RPMI7951 (cell line): ENCODE measurements at places on chromosomes 3 and 15. TPM values are rescaled to one million over a fixed set of nuclear protein-coding genes. Genes with fewer than 3 reads are reported as not detected.

GRCh38 chr3:67048715-67049074, 50.6 kb downstream of the KBTBD8 start:
- DNase-seq, result no peak

The ADCY5 gene
- total RNA-seq, result 0.10 TPM in 1 of 2 replicates, not detected in the other

DNA sequence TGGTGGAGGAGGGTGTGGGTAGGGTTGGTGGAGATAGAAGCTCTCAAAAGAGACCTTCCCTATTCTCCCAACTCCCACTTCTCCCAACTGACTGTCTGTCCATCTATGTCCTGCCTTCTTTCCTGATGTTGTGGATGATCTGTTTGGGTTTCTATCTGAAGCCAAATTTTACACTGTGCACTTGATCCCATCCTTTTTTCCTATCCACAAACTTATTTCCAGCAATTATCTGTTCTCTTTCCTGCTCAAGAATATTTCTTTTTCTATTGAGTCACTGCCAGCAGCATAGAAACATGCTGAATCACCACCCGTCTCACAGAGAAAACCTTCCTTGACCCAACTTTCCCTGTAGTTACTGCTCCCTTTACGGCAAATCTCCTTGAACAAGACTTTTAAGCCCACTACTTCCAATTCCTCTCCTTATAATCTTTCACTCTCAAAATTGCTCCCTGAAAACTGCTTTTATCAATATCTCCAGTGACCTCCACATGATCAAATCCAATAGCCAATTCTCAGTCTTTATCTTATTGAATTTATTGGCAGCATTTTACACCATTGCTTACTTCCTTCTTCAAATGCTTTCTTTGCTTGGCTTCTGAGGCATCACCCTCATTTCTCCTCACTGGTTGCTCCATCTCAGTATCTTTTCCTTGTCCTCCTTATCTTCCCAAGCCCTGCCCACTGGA, 141.2 kb upstream of the SLC7A14 start:
- peak; percentile 90 for DNase-seq

The CKMT1A gene
- 0.24 TPM in 1 of 2 replicates, not detected in the other for total RNA-seq

DNA sequence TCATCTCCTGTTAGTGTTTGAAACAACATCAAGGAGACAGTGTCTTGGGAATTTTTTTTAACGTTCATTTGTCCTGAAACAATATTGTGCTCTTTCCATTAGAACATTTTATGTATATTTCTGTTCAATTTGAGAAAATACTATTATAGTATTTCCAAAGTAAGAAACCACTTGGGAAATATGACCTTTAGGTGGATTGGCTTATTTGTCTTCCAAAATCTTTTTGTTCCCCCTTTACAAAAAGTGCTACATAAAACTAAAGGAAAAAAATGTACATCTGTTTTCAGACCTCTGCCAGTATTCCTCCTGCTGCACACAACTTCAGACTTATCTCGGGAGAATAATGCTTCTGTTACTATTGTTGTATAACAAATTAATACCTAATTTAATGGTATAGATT, 165.9 kb upstream of the AGTR1 start:
- no peak for DNase-seq

- DNase-seq, result peak; percentile 15
Observed at GRCh38 chr3:33067484-33067883, 29.5 kb downstream of the GLB1 start.

The GATM gene
- 0.68 and 1.4 TPM in 2 replicates for total RNA-seq

The PATL2 gene
- 0.20 and 1.1 TPM in 2 replicates for total RNA-seq

DNA sequence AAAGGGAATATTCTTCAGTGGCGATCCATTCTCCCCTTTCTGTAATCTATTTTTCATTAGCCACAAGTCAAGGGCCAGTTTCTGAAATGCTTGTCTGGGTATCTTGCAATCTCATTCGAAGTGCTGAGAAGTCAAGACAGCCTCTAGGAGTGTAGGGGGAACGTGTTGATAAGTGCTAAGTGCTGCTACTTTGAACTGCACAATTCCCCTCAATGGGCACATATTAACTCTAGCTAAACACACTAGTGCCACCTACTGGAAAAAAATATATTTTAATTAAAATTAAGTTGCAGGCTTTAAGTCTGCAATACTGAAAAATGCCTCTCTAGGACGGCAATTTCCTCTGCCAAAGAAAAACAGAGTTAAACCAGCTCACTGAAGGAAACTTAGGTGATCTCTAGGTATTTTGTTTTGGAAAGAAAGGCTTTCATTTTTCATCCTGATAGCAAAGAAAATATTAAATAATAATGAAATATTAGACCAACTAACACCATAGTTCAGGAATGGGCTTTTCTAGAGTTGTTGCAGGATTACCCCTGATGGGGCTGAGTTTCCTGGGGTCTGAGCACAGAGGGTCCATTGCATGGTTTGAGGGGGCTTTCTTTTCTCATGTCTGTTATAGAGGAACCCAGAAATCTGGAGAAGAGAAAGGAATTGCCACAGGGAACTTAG, 181.9 kb upstream of the KBTBD8 start:
- peak; percentile 67 for DNase-seq

DNA sequence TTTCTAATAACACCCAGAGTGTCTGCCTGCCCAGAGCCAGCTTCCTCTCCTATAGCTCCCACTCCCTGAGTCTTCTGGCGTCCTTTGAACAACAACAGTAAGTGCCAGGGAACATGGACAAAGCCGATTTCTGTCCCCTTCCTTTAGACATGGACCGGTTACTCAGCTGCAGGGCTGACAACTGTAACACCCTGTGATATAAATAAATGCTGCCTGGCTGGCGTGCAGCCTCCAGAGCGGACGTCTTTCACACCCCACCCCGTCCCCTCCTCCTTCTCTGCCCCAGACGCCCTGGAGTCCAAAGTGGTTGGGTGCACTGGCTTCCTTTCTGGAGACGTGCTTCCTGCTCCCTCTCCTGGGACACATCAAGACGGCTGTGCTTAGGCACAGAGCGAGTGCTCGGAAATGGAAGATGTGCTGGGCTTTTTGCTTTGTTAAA, 281.9 kb upstream of the LRRFIP2 start:
- peak; percentile 52 for DNase-seq

The GCNT3 gene
- not detected in 2 replicates for total RNA-seq

GRCh38 chr15:73891328-73892315, 18.3 kb downstream of the TBC1D21 start:
- no peak for DNase-seq

- no peak for DNase-seq
Observed at GRCh38 chr3:25040748-25041147, 387.3 kb upstream of the RARB start.

GRCh38 chr15:74624020-74624602, 8.5 kb downstream of the CLK3 start:
- DNase-seq, result no peak

DNA sequence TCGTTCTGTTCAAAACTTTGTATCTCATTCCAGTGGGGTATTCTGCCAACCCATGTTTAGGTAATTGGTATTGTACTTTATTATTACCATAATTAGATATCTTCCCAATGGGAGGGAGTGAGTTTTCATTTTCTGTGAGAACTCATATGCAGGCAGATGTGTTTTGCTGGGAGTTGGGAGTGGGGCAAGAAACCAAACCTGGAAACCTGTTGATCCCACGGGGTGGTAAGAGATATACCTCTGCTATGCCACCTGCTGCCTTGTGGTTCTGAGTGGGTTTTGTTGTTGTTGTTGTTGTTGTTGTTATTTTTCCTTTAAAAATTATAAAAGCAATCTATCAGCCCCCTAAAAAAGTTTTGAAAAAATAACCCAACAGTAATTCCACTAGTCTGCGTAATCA, 32.1 kb downstream of the ZNF592 start:
- no peak for DNase-seq

- peak; percentile 74 for DNase-seq
Observed at GRCh38 chr15:73700041-73700842, 16.1 kb downstream of the CD276 start.

- DNase-seq, result no peak
Observed at GRCh38 chr3:106212665-106213222, 343.9 kb upstream of the CBLB start.

GRCh38 chr3:49799761-49800160, at the start of gene CDHR4:
Gene CDHR4 (minus strand): TSS chr3:49799873. CDS start chr3:49799812, 61 bp downstream.
- DNase-seq, result peak; percentile 75

The SNTN gene
- total RNA-seq, result not detected in 2 replicates

GRCh38 chr3:122730240-122730639, 49.6 kb downstream of the PARP14 start:
- no peak for DNase-seq

DNA sequence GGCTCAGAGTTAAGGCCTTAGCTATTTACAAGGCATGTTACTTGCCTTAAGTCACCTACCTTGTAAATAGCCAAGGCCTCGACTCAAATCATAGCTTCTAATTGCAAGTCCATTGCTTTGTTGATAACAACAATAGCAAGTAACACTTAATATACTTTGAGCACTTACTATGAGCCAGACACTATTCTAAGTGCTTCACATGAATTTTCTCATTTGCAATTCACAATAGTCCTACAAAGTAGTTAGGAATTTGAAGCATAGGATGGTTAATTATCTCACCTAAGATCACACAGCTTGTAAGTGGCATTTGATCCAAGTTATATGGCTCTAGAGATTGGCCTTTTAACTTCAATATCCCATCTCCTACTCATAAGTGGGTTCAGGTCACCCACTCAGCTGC, 28.4 kb downstream of the SLC9A9 start:
- no peak for DNase-seq

The EXOG gene
- total RNA-seq, result 6.8 and 8.1 TPM in 2 replicates

The CLDN18 gene
- total RNA-seq, result not detected in 2 replicates

DNA sequence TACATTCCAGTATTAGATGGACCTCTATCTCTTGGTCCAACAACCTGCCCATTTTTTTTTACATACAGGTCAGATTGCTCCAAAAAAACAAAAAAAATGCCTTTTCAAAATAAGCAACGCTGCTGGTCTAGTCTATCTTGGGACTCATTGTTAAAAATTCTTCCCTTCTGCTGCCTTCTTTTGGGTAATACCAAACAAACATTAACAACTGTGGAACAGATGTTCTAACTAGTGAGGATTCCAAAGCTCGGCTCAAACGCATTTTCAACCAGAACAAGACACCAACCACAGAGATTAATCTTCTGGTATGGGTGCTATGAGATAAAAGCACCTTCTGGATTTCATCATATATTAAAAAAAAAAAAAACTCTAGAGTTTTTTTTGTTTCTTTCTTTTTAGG, 24.7 kb downstream of the ARHGAP31 start:
- DNase-seq, result peak; percentile 52

DNA sequence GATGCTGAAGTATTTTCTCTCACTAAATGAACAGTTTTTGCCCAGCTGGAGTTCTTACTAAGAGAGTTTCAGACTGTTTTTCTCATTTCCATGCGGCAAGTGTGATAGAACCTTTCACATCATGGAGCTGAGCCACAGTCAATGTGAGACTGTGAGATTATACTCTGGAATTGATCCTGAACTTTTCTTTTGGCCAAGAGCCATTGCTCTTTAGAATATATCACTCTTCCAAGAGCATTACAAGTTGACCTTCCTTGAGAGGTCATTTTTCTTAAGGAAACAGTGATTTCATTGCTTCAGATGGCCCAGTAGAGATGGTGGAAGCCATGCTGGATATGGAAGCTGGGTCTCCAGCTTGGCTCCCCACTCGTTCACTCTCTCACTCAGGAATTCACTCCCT, 212.9 kb upstream of the UMPS start:
- DNase-seq, result no peak

The KNG1 gene
- not detected in 2 replicates for total RNA-seq

The TERC gene
- total RNA-seq, result 45.8 and 88.5 TPM in 2 replicates

- peak; percentile 25 for DNase-seq
Observed at GRCh38 chr3:19149368-19149767, 1.1 kb downstream of the KCNH8 start.

DNA sequence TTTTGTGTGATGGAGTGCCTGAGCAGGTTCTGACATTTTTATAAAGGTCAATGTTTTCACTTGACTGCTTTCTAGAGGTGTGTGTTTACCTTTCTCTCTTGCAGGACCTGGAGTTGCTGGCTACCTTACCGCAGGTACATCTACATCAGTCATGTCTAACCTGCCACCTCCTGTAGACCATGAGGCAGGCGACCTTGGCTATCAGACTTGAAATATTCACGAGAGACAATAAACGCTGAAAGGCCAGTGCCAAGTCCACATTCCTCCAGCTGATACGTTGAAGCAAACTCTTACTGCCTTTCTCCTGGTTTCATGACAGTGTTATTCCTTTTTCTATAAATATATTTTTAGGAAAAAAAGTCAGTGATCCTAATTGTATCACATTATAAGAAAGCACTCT, 59.0 kb upstream of the ACKR4 start:
- DNase-seq, result no peak
